ENCODE measurements at places on chromosomes 6 and 20.

GRCh38 chr6:104754788-104755409, 104.8 kb downstream of the HACE1 start:
- DNase-seq: no peak

- no peak for DNase-seq
Observed at GRCh38 chr6:66662196-66662595, 955.2 kb upstream of the EYS start.

DNA sequence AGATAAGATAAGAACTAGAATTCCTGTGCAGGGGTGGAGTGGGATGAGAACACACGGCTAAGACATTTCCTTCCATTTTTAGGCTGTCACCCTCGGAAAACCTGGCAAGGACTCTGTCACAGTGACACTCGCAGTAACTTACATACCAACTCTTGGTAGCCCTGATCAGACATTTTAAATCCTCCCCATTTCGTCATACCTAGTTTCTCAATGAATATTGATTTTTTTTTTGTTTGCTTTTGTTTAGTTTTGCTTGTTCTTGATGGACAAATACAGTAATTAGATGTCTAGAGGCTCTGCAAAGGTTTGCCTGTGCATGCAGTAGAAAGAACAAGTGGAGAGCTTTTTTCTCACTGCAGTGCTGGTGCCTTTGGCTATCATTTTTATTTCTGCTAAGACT, 213.0 kb upstream of the FAM83B start:
- no peak for DNase-seq

- DNase-seq: no peak
Observed at GRCh38 chr6:154648888-154649205, 84.4 kb upstream of the SCAF8 start.

- no peak for DNase-seq
Observed at GRCh38 chr6:44047179-44047546, 80.1 kb downstream of the MRPL14 start.

DNA sequence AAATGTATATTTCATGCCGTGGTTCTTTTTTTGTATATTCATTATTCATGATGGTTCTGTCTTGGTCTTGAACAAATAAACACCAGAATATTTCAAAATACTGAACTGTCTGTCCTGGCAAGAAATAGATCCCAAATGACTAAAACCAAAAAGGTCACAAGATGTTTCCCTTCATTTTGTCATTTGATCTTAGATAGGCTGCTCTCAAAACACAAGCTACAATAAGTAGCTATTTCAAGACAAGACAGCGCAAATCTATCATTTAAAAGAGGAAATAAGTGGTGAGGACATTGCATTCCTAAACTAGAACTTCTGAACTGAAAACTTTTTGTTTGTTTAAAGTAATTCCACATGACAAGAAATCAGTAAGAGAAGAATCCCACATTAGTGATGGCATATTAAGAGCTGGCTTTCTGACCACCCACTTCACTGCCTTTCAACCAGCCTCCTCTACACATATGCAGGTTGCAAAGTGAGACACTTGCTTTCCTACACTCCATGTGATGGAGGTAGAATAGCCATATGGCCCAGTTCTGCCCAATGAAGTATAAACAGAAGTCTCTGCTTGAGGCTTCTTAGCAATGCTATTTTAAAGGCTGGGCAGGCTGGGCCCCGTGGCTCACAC, 54.4 kb upstream of the CCDC28A start:
- no peak for DNase-seq

GRCh38 chr6:77458421-77458820, 4.9 kb downstream of the HTR1B start:
- no peak for DNase-seq
